Cortex of kidney (tissue), 1 donor: ENCODE measurements at places on chromosomes 16 and 17.

GRCh38 chr16:11253009-11253994 is 2.7 kb downstream of the SOCS1 start:
- no peak for DNase-seq

DNA sequence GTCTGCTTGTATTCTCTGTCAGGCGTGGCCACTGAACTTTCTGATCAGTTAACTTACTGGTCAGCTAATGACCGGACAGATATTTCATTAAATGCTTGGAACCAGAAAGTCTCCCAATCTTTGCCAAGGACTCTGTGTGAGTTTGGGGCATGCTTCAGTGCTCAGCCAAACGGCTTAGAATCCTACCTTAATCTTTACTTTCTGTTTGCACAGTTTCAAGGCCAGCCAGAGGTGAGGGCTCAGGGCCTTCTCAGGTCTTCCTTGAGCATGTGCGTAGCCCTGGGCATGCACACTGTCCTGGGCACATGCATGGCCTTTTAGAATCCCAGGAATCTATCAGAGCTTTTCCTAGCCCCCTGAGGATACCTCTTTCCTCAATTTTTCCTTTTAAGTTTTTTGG is 230.1 kb downstream of the RAB11FIP4 start:
- no peak for DNase-seq

- DNase-seq: no peak
Observed at GRCh38 chr16:86444261-86444660, 66.1 kb upstream of the FOXF1 start.

DNA sequence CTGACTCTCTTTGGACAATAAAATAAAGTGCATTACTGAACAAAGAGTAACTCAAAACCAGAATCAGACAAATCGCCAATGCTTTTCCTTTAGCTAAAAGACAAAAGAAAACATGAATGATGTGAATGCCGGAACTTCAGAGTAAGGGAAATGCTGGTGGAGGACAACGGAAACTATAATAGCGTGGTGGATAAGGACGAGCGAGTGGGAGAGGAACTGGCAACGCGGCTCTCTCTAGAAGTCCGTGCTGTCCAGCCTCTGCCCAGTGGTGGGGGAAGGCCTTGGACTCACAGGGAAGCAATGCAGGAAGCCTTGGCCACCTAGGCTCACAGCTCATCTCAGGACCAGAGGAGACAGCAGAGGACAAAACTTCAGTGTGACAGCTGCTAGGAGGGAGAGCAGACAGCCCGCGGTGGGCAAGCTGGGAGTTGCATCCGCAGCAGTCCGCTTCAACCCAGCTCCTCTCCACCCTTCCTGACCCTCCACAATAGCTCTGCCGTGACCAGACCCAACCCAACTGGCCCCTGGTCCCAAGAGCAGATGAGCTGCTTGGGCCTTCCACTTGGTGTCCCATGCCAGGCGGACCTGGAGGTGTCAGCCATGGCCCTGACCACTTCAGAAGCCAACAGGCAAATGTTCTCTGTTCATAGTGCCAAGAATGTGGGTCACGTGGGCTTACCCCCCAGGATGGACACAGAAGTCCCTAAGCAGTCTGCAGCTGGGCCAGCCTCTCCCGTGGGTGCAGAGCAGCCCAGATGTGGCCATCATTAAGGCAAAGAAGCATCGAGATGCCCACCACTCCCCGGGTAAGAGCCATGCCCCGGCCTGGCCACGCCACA is 5.3 kb upstream of the FAAP100 start:
- no peak for DNase-seq

DNA sequence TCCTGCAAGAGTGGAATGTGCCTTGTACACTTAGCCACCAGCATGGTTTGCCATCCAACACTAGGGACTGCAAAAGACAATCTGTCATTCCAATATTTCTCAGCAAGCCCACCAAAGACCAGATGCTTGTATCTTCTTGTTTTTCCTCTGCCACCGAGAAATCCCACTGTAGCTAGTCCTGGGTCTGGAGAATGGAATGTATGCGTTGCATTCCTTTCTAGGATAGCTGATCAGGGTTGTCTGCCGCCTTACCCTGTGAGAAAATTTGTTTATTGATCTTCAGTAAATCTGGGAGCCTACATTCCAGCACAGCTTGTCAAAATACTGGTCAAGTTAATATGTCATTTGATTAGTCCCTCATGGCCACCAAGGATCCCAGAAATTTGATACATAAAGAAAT is 28.1 kb upstream of the ADAMTS18 start:
- DNase-seq: no peak

DNA sequence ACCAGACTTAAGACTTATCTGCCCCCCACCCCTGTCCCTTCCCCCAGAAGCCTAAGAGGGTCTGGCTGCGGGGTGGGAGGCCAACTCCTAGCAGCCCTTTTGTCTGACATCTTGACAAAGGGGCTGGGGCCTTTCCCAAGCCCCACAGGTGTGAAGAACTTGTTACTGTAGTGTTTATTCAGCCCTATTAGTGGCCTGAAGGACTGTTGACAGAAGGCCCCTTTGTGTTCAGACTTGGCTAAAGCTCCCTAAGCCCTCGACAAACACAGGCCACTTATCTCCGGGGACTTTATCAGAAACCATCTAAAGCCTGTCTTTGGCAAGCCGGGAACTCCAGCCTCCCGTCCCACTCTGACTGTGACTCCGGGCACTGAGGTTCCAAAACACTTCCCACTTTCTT is 129.8 kb downstream of the NTN1 start:
- DNase-seq: no peak

- no peak for DNase-seq
Observed at GRCh38 chr16:80663078-80663477, 122.3 kb downstream of the DYNLRB2 start.

- no peak for DNase-seq
Observed at GRCh38 chr16:53055541-53056391, 975 bp downstream of the CHD9 start.

GRCh38 chr17:7553356-7553755 is 4.5 kb downstream of the TNFSF12 start:
- no peak for DNase-seq

- no peak for DNase-seq
Observed at GRCh38 chr17:37220607-37220953, 155.2 kb upstream of the C17orf78 start.

- DNase-seq: no peak
Observed at GRCh38 chr17:70107441-70107840, 32.4 kb downstream of the KCNJ16 start.

DNA sequence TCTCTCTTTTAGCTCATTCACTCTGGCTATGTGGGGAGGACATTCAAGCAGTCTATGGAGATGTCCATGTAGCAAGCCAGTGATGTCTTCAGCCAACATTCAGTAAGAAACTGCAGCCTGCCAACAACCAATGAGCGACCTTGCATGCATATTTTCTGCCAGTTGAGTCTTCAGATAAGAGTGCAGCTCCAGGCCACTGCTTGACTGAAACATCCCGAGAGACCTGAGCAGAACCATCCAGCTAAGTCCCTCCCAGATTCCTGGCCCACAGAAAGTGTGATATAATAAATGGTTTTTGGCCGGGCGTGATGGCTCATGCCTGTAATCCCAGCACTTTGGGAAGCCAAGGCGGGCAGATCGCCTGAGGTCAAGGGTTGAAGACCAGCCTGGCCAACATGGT is 10.5 kb upstream of the C17orf58 start:
- no peak for DNase-seq

DNA sequence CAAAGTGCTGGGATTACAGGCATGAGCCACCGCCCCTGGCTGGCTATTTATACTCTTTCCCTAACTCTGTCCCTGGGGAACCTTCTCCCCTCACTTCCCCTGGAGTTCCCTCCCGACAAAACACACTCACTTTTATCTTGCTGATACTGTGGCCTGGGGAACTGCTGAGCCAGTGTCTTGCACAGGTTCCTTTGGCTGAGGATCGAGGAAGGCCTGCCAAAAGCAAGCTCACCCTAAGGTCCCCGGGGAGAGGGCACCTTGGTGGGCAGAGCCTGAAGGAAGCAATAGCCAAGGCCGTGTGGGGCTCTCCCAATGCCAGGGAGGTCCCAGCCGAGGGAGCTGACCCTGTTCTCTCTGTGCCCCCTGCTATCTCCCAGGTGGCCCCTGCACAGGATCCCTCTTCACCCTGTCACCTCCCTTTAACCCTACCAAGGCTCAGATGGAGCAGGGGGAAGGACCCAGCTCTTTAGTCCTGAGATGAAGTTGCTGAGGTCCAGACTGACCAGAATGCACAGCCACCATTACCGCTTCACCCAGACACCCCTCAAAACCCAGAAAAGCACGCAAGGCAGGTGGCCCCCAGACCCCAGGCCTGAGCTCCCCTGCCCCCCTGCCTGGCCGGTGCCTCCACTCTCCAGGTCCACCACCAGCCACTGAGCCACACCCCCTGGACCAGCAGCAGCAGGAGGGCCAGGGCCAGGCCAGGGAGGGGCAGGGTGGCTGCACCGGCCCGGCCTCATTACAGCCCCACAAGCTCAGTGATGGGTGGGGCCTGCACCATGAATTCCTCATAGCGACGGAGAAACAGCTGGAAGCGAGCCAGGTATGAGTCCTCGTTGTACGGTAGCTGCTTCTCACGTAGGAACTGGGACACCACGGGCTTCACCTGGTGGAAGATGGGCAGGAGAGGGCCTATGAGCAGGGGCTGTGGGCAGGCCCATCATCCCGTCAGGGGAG is 5.1 kb upstream of the FDXR start:
- no peak for DNase-seq

GRCh38 chr17:13337864-13338371 is 263.8 kb downstream of the HS3ST3A1 start:
- no peak for DNase-seq

GRCh38 chr17:35312790-35313711 is 60.4 kb downstream of the SLFN11 start:
- DNase-seq: no peak

DNA sequence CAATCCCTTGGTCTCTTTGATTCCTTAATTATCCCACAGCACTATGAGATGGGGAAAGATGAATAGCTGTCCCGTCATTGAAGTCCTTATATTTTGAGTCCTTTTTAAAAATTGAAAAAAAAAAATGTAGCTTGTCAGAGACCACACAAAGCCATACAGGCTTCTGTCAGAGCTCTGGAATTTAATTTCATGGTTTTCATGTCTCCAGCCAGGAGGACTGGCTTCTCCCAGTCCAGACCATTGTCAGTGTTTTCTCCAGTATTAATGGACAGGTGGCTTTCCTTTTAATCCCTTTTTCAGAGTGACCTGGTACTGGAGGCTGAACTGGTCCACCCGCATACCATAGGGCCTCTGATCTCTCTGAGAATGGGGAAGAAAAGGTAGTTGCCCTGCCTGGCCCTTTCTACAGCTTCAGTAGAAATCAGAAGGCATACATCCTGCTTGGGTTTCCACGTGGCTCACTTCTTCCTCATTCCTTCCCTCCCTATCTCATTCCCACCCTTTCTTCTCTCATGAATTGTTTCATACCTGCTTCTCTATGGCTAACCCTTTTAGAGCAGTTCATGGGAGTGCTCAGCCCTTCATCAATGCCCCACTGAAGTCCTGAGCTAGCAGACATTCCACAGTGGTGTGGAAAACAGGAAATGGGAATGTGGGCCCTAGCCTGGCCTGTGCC is 29.1 kb downstream of the TRIM16 start:
- no peak for DNase-seq

DNA sequence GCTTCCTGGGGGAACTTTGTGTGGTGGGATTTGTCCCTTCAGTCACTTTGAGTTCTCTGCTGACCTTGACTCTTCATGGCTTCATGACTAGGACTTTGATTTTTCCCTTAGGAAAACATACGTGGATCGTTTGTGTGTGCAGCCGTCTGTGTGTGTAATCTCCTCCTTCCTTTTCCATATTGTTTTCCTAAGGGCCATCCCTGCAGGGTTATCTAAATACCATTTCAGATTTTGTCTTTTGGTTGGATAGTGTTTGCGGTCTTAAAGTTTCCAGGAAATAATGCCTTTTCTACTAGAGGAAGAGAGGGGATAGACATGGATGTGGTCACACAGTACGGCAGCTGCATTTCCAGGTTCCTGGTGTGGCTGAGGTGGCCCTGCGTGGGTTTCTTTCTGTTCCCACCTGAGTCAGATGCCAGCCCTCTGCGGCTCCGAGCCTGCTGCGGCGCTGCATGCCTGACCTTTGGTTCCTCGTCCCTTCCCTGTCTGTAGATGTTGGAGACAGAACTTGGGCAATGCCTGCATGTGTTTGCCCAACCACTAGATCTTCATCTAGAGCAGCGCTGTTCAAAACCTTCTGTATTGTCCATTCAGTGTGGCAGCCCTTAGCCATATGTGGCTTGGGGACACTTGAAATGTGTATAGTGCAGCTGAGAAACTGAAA is 72.0 kb upstream of the LGALS9 start:
- no peak for DNase-seq

GRCh38 chr17:79630821-79631639 is 20.2 kb upstream of the RBFOX3 start:
- no peak for DNase-seq

GRCh38 chr17:40130352-40131042 is 8.7 kb downstream of the MSL1 start:
- no peak for DNase-seq

DNA sequence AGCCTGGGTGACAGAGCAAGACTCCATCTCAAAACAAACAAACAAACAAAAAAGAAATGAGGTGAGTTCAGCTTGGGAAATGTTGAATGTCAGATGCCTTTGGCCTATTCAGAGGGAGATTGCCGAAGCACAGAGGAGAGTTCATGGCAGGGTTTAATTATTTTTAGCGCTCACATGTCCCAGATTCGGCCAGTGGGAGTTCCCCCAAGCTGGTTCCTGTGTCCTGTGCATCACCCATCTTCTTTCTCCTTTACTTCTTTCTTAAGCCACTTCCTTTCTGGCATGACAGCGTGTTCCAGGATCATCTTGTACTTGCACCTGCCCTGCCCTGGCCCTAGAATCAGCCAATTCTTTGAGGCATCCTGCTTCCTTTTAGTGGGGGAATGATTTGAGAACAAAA is 9.2 kb downstream of the MPV17L start:
- DNase-seq: no peak

DNA sequence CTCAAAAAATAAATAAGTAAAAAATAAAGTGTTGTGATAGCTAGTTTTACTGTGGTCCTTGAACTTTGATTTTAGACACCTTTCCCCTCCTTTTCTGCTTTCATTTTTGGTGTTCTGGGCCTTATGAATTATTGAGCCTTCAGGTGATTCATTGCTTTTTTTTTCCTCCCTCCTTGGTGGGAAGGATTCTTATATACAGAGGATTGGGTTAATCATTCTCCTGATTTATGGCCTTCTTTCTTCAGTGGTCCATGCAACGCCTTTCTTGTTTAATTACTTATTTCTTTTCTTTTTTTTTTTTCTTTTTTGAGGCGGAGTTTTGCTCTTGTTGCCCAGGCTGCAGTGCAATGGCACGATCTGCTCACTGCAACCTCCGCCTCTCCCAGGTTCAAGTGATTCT is 8.0 kb upstream of the MYL4 start:
- no peak for DNase-seq
